ENCODE measurements at places on chromosomes 1 and 21.

GRCh38 chr1:155178441-155179111, 4.9 kb downstream of the TRIM46 start:
- no peak for DNase-seq

GRCh38 chr1:76302711-76303339, 228.3 kb downstream of the ST6GALNAC3 start:
- DNase-seq, result no peak

DNA sequence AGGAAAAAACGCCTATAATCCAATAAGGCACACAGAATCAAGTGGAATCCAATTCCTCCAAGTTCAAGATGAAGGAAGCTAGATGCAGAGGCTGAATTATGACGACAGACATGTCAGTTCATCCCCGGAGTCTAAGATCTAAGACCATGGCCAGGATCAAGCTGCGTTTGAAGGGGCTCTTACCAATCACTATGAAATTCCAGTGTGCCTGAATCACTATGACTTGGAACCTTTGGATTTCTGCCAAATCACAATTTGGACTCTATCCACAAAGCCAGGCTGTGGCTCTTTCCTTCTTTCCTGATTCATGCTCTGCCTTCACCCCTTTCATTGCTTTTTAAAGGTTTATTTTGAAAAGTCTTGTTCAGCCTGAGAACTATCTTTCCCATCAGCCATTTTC, 17.1 kb downstream of the OLIG2 start:
- no peak for DNase-seq

DNA sequence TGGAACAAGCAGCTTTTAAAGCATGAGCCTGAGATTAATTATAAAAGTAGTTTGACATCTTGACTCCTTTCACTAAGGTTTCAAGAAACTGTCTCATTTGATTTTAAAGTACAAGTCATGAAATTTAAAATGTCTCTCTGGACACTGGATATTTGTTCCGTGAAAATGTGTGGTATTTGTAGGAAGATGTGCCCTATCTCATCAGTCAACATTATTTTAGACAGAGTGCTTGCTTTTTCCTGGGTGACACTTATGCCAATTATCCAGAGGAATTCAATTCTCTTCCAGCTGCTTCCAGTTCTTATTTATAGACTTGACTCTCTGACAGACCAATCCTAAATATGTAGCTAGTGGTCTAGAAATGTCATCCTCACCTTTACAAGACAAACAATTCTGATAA, 300.4 kb downstream of the PLA2G4A start:
- DNase-seq, result no peak

- no peak for DNase-seq
Observed at GRCh38 chr1:59333626-59334277, 36.9 kb downstream of the FGGY start.

DNA sequence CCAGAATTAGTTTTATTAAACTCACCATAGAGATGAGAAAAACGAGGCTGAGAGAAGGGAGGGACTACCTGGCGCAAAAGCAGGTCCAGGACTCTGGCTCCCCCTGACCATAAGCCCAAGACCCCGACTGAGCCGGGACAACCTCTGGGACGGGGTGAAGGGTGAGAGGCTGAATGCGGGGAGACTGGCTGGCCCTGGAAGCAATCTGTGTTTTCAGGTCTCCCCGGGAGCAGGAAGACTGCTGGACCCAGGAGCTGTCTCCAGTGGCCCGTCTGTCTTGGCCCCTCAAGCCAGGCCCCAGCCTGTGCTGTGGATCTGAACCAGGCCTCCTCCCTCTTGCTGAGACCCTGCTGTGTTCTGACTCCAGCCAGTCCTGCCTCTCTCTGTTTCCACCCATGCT, 240.8 kb downstream of the TRABD2B start:
- no peak for DNase-seq

GRCh38 chr21:37026499-37026898, 20.0 kb downstream of the RIPPLY3 start:
- DNase-seq, result no peak

DNA sequence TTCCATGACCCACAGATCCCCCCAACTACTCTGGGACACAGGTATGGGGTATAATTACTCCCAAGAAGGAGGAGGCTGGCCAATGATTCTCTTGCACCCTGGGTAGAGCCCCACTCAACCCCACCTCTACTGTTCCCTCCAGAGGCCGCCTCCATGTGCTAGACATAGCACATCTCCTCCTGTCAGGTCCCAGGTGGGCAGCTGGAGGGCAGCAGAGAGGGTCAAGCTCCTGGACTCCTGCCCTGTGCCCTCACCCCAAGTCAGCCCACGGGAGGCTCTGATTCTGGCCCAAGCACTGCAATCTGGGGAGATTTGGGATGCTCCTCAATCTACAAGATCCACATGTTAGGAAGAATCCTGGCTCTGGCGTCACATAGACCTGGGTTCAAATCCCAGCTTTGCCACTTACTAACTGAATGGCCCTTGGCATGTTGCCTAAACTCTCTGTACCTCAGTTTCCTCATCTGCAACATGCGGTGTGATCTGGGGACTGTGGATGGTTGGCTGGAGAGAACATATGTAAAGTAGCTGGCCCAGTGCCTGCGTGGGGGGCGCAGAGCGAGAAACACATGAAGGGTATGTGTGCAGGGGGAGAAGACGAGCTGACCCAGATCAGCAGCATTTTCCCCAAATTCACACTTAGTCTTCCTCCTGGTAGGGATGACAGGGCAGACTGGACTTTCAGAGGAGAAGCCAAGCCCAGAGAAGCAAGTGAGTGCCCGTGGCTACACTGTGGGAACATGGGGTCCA, 23.2 kb downstream of the TNNT2 start:
- no peak for DNase-seq

DNA sequence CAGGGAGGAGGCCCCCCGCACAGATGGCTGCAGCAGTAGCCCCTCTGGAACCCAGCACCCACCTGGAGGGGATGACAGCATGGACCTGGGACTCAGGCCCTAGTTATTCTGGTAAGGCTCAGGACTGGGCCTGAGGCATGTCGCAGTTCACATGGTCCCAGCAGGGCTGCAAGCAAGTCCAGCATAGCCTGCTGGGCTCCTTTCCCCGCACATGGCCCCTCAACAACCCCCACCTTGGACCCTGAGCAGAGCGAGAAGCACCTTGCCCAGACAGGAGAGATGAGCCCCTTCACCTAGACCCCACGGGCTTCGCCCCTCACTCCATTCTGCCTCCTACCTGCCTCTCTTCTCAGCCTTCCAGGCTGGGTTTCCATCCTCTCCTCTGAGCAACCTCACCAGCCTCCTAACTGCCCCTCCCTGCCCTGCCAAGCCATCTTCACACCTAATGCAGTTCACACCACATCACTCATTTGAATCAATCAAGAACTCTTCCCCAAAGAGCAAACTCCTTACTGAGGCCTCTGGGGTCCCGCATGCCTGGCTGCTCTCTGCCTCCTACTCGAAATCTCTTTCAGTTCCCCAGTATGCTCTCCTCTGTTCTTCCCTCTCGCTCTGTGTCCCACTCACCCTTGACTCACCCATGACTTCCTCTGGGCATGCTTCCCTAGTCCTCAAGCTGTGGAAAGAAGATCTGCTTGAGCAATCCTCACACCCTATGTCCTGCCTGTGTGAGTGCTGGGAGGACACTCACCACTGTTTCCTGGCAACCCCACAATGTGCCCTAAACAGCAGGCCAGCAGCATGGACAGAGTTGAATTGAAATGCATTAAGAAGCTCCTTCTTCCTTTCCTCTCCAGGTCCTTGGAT, 9.4 kb upstream of the THEMIS2 start:
- peak; percentile 37 for DNase-seq

DNA sequence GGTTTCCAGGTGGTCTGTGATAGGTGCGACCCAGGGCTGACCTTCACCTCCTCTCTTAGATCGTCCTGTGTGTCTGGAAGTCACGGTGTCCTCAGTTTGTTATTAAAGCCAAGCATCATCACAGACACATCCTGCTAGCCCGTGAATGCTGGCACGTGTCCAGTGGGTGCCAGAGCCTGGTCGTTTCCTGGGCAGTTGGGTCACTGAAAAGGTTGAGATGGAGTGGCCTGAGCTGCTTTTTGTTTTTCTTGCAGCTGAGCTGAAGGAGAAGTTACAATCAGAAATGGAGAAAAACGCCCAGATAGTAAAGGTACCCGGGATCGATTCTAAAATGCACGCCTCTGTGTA, 23.2 kb downstream of the PCNT start:
- no peak for DNase-seq

DNA sequence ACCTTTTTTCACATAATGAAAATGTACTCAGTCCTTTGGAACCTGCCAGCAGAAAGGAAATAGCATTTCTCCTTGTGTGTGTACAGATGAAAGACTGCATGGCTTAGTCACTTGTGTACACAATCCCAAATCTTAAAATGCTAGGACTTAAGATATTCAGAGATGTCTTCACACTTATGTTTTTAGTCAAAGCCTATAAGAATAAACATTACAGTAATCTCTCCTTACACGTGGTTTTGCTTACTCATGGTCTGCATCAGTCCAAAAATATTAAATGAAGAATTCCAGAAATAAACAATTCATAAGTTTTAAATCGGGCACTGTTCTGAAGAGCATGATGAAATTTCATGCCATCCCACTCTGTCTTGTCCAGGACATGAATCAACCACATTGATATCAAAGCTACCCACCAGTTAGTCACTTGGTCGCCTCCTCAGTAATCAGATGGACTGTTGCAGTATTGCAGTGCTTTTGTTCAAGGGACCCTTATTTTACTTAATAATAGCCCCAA, 75.7 kb upstream of the RRP15 start:
- DNase-seq, result no peak

GRCh38 chr21:39632796-39633442, 20.2 kb downstream of the B3GALT5 start:
- no peak for DNase-seq

GRCh38 chr1:237910834-237911233, 20.1 kb upstream of the ZP4 start:
- no peak for DNase-seq

DNA sequence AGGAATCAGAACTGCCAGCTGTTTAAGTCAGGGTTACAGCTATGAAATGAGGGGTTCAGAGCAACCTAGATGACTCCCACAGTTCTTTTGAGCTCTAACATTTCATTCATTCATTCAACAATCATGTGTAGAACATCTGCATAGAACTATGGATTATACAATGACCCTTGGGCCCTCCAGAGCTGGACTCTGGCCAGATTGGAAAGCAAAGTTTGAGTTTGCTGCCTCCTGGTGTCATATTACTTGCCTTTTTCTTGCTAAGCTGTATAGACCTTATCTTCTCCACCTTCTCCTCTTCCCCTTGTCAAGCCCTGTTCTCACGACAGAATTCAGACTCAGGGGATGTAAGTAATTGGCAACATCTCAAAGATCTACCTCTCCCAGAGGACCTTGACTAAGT, 4.0 kb downstream of the CASQ2 start:
- no peak for DNase-seq

DNA sequence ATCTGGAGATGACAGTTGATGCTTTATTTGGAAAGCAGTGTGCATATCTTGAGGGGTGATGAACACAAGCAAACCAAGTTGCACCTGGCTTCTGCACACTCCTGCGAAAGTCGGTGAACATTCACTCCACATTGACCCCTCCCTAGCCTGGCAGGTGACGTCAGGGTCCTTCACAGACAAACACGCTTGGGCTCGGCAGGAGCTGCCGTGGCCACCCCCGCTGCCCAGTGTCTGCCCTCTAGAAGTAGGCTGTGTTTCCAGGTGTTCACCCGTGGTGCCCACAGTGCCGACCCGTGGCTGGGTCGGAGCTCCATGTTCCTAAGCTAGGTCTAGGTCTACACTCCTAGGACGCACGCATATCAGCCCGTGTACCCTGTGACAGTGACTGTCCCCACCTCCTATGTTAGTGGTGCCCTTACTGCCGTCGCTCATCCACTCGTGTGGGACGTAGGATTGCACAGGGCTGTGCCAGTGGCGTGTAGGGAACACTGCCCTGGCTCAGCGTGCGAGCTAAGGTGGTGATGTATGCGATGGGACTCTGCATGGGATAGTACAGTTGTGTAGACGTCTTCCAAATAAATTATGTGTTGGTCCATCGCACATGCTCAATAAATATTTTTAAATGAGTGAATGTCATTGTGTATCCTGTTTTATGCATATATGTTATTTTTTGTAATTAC, 29.0 kb downstream of the PRMT2 start:
- DNase-seq, result no peak

DNA sequence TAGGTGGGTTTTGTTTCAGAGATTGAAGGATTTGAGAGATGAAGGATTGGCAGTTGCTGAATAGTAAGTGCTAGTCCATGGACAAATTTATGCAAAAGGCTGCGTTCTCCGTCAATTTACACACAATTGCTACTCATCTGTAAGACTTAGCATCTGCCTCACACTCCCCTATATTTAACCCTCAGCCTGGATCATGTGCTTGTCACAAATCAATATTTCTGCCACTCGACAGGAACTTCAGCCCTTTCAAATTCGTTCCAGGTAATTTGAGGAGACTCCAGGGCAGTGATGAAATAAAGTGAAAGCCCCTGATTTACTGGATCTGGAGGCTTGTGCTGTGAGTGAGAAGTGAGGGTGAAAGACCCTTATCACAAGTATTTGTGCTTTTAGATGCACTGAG, 105.6 kb upstream of the UBE2U start:
- DNase-seq, result no peak

DNA sequence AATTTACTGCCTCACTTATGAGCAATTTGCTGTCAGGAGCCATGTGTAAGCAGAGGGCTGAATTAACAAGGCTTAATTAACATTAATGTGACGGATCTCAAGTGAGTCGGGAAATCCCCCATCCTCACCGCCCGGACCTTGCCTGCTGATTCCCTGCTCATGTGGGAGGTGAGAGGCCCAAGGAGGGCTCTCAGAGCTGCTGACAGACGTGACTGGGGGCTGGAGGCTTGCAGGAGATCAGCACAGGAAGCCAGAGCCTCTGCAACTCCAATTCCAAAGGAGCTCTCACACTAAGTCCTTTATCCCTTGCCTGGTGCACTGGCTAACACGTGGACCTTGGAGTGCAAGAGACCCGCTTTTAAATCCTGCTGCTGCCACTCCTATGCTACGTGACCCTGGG, 19.4 kb downstream of the LRP8 start:
- no peak for DNase-seq

DNA sequence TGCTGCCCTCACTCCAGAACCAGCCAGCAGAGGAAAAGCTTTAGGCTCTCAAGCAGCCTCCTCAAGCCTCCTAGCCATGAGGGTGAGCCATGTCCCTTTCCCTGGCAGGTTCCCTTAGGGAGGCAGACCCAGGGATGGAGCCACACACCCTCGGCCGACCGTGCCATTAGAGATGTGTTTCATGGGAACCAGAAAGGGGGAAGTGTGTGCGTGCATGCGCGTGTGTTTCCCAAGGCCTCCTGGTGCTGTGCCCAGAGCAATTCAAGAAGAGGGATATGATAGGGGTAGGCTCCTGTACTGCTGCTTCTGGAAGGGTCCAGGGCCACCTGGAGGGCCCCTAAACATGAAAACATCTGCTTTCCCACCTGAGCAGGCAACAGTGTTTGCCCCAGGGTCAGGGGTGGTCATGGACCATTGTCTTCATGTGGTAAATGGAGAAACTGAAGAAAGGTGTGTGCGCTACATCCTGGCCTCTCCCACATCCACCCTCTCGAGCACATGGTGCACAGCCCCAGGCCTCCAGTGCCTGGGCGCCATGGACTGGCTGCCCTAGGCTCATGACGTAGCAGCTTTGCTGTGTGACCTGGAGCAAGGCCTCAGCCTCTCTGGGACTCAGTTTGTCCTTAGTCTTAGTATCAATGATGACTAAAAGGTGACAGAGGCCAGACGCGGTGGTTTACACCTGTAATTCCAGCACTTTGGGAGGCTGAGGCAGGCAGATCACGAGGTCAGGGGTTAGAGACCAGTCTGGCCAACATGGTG, 48.1 kb downstream of the SYF2 start:
- no peak for DNase-seq

All from right kidney (tissue), 9 donors.